ENCODE measurements at places on chromosomes 12 and 14. TPM values are rescaled to one million over a fixed set of nuclear protein-coding genes. Genes with fewer than 3 reads are reported as not detected.

DNA sequence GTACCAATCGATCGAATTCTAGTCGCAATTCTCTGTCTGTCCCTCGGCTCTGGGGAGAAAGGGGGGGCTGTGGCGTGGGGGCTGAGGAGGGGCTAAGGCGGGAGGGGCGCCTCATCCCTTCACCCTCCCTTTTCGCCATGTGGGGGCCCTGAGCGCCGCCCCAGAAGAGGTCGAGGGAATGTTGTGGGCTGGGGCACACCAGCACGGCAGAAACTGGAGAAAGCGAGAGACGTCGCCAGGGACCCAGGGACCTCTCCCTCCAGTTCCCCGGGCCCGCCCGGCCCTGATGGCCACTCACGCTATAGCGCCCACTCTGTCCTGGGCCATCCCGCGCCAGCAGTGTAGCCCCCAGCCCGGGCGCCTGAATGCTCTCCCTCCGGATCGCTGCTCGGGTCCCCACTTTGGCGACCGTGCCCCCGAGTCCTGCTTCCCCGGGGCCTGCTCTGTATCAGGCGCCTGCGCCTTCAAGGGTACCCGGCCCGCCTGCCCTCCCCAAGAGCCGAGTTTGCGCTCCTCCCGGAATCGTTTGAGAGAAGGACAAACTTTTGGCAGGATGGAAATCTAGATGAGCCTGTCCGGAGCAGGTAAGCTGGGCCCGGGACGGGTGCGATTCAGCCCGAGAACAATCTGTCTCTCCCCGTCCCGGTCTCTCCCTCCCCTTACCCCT lies 62.6 kb downstream of the SMUG1 start:
- H3K27me3 ChIP-seq, result no peaks in the 10 kb centered on the region
- peak overlapping the region; percentile 55 for H3K4me3 ChIP-seq
- H3K36me3 ChIP-seq, result no peaks in the 10 kb centered on the region
- H3K4me1 ChIP-seq, result no peaks in the 10 kb centered on the region
- no peak overlapping the region for H3K27ac ChIP-seq

Gene CCND2
- total RNA-seq, result 987 TPM

Gene A2M
- total RNA-seq, result 0.33 TPM

Gene CLEC14A
- total RNA-seq, result 21.9 TPM

Data from SJCRH30 (cell line).